ENCODE measurements at places on chromosomes 5 and 9.

GRCh38 chr5:138102454-138103318 is 18.9 kb downstream of the WNT8A start:
- DNase-seq, result no peak

GRCh38 chr9:114799925-114800324 is 5.9 kb downstream of the TNFSF15 start:
- no peak for DNase-seq

- DNase-seq, result no peak
Measured at GRCh38 chr5:139588962-139589361, 27.8 kb downstream of the UBE2D2 start.

GRCh38 chr9:134525070-134525815 is 116.4 kb upstream of the COL5A1 start:
- no peak for DNase-seq

DNA sequence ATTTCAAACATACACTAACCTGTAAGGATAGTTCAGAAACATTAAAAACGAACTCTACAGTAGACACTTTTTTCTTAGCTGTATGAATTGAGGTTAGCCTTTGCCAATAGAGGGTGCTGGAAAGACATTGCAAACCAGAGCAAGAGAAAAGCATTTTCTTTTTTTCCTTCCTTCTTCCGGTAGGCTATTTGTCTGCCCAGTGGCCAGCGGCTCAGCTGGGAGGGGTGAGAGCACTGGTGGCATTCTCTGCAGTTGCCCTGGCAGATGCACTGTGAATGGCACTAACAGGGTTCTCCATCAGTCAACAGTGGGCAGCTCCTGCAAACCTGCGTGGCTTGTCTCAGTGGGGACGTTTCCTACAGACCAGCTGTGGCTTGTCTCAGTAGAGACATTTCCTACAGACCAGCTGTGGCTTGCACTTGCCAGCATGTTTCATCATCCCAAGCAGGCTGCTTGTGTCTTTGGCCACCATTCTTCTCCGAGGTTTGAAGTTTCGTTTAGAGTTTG is 984.5 kb upstream of the CDH18 start:
- DNase-seq, result no peak

GRCh38 chr5:151071848-151072629 is 8.8 kb downstream of the TNIP1 start:
- no peak for DNase-seq

DNA sequence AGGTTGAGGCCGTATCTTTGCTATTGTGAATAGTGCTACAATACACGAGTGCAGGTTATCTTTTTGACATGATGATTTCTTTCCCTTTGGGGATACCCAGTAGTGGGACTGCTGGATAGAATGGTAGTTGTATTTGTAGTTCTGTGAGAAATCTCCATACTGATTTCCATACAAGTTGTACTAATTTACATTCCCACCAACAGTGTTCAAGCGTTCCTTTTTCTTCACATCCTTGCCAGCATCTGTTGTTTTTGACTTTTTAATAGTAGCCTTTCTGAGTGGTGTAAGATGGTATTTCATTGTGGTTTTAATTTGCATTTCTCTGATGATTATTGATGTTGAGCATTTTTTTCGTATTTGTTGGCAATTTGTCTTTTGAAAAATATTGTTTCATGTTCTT is 41.4 kb downstream of the CNOT6 start:
- DNase-seq, result no peak

GRCh38 chr5:103066326-103066725 is 53.6 kb downstream of the GIN1 start:
- no peak for DNase-seq

- no peak for DNase-seq
Measured at GRCh38 chr5:24742334-24742733, 97.6 kb upstream of the CDH10 start.

DNA sequence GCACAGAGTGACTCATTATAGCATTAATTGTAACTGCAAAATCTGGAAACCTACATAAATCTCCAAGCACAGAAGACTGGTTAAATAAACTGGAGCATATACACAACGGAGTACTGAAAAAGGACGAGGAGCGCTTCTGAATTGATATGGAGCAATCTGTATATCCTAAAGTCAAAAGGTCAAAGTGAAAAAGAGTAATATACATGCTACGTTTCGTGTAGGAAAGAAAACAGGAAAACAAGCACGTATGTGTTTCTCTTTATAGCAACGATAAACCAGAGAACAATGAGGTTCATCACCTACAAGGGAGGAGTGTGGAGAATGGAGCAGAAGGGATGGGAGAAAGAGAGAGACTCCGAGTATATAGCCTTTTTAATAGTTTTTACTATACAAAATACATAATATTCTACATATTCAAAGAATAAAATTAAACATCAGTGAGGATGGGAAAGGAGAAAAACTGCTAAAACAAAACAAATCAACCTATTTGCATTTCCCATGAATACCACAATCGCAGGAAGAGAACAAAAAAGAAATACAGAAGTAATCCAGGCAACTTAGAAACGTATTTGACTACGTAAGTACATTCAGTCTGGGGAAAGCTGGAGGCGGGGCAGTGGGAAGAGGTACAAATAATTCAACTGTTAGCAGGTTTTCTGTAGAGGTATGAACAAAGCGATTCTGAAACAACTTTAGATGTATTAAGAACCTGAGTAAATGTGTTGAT is 7.8 kb downstream of the ZFP62 start:
- DNase-seq, result no peak

- DNase-seq, result peak; percentile 66
Measured at GRCh38 chr5:181217111-181217802, 5.8 kb upstream of the TRIM41 start.

DNA sequence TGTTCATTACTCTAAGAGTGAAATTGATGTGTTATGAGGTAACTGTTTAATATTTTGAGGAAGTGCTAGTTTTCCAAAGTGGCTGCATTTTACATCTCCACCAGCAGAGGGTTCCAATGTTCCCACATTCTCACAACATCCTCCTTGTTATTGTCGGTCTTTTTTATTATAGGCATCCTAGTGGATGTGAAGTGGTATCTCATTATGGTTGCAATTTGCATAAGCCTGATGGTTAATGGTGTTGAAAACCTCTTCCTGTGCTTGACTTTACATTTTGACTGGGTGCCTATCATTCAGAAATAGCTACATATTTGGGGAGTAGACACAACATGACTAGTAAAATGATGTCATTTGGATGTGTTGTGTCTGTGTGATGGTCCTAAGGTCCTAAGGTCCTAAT is 143.6 kb downstream of the MRPS30 start:
- peak; percentile 8 for DNase-seq

DNA sequence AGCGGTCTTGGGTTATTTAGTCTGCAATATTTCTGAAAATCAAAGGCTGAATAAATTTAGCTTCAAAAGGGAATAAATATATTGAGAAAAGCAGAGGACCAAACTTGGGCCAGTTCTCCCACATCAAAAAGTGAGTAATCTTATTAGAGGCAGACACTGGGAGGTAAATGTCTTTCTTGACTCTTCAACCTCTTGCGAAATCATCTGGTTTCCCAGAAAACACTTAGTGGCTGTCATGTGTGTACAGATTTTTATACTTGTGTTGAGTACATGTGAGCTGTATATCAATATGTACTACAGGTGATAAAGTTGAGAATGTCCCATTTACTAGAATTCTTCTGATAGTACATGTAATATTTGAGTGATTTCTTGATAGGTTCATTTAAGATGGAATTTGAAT is 454.9 kb downstream of the PRR16 start:
- peak; percentile 1 for DNase-seq

DNA sequence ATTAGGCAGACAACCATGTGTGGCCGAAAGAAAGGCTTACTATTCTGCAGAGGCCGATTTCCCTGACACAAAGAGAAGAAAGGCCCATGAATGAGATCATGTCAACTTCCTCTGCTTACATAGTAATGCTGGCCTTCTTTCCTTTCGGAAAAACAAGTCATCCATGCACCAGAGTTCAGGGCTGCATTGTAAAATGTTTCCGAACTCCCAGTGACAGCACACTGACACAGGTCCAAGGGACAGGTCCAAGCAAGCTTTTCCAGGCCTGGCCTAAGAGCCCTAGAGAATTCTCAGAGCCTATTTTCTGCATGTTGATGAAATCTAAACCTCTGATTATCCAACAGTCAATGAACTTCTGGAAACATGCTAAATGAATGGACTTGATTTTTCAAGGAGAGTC is 140.9 kb downstream of the ZNF608 start:
- DNase-seq, result no peak

- DNase-seq, result peak; percentile 29
Measured at GRCh38 chr5:10490927-10491672, 49.4 kb downstream of the ROPN1L start.

DNA sequence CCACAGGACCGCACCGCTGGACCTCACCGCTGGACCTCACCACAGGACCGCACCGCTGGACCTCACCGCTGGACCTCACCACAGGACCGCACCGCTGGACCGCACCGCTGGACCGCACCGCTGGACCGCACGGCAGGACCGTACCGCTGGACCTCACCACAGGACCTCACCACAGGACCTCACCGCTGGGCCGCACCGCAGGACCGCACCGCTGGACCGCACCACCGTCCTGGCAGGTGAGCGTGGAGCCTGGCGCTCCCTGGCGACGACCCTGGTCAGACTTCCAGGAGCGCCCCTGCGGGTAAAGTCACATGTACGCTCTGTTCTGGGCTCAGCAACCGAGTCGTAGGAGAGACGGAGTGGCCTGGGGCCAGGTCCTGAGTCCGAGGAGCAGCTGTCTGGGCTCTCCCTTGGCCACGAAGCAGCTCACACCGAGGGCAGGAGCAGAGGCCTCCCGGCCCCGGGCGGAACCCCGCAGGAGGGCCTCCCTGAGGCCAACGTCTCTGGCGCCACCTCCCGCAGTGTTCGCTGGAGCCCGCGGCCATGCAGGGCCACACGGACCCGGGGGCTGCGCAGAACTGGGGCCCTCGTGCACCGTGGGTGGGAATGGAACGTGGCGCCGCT is 30.5 kb downstream of the MRPL36 start:
- no peak for DNase-seq

Measured in EH (cell line).